ENCODE measurements at places on chromosomes 1 and 21.

DNA sequence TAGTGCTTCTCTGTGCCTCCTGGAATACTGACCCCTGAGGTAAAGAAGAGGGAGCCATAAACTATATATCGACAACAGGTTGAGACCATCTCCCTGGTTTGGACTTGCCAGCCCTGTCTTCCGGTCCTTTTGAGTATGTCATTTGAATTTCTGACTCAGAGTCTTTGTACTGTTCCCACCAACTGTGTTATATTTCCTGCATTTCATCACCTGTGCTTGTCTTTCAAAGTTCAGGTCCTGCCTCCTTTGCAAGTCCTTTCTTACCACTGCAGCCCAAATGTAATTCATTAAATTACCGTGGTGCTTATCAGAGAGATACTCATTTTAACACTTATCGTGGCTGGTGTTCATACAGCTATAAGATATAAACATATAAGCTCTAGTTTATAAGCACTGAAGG lies 10.7 kb downstream of the AK5 start:
- DNase-seq: no peak

DNA sequence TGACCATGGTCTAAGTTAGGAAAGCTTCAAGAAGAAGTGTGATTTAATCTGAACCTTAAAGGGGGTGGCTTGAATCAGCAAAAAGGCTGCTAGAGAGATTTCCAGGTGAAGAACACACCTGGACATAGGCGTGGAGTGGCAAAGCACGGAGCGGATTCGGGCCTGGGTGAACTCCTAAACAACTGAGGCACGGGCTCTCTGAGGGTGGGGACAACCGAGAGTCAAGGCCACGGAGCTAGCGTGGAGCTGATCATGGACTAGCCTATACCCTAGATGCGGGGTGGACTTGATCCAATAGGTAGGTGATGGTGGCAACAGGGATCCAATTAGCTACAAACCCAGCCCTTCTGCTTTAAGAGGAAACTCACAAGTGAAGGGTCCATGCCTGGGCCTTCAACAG lies 27.8 kb downstream of the SYT2 start:
- no peak for DNase-seq

- no peak for DNase-seq
These were observed 7.5 kb upstream of the HSD11B1 start for GRCh38 chr1:209697126-209697525.

GRCh38 chr1:226714148-226714547 lies 24.9 kb downstream of the ITPKB start:
- DNase-seq: no peak

DNA sequence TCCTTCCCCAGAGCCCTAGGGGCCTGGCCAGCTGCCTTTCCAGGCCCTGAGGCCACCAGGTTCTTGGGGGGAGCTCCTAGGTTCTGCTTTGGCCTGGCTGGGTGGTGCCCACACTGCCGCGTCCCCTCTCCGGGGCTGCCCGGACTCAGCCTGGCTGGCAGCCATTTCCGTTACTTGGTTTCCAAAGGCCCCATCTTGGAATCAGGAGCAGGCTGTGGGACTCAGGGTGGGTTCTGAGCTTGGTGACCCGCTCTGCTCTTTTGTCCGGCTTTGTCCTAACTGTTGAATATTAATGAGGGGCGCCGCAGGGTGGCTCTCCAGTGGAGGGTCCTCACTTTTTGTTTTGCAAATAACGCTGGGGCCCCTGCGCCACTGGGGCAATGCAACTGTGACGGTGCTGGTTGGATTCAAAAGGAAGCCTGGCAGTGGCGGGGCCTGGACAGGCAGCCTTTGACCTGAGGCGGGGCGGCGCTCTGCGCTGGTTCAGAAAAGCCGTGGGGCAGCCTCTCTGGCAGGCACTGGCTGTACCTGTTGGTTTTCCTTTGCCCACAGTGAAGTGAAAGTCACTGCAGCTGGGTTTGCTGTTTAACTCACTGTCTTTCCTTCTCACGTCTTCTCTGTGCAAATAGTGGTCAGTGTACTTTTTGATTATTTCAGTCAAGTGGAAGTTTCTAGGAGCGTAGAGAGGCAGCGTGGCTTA lies 20.2 kb downstream of the SKI start:
- DNase-seq: no peak

DNA sequence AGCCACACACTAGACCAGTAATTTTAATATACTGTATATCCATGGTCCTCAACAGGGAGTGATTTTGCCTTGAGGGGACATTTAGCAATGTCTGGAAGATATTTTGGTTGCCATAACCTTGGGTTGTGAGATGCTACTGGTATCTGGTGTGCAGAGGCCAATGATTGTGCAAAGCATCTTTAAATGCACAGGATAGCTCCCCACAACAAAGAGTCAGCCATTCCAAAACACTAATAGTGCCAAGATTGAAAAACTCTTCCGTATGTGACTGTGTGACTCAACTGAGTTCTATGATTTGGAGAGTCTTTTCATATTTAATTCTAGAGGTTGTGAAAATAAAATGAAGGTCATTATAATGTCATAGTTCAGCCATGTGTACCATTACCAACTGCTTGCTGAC lies 141.4 kb upstream of the CACYBP start:
- DNase-seq: no peak

DNA sequence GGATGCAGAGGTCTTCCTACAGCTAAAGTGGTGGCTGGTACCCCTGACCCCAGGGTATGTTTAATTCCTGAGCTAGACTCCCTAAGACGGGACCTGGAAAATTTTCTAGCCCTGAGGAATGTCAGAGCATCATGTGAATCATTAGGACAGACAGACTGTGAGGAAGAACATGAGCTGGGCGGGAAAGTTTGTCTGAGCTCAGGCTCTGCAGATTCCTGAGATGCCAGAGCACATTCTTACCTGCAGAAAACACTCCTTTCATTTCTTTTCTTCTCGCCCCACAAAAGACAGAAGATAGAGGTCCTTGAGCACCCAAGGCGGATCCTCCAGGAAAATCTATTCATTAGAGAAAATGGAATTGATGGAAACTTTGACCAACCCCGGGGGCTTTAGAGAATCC lies 6.5 kb downstream of the CAPN2 start:
- no peak for DNase-seq

DNA sequence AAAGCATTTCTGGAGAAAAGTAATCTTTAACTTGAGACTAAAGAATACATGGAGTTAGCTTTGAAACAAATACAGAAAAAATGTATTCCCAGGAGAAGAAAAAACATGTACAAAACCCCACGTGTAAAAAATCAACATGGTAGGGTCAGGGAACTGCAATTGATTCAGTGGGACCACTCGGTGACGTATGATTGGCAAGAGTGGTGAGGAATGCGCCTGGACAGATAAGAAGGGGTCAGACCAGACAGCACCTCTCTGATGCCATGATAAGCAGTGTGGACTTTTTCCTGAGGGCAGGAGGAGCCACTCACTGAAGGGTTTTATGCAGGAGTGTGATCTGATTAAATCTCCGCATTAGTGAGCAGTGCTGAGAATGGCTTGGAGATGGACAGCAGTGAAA lies 142.5 kb downstream of the DAB1 start:
- DNase-seq: no peak

DNA sequence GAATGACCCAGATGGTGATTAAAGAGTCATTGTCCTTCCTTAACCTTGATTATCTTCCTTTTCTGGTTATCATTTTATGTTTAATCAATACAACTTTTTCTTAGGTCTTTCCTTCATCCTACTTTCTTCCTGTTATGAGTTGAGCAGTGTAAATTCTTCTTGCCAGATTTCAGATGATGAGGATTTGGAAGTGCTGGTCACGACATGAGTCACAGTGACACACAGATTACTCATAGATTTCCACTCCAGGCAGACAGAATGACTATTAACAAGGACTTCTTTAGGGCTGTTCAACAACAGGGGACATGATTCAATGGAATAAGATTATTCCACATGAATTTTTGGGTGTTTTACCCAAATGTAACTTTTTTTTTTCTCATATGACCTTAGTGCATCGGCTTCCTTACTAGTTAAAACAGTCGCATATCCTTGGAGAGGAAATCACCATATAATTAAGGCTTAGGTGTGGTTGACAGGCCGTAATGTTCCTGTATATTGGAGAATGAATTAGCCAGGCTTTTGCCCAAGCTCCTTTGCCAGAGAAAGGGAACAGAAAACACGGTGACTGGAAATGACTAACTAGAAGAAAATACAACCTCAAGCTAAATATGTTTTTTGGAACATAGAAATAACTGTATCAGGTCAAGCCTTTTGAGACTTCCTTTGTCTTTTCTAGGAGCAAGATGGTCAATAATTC lies 44.2 kb downstream of the PRRX1 start:
- no peak for DNase-seq

GRCh38 chr1:53346814-53347176 lies 18.9 kb upstream of the LRP8 start:
- DNase-seq: no peak

GRCh38 chr1:83101406-83101805 lies 897.5 kb downstream of the TTLL7 start:
- no peak for DNase-seq

- no peak for DNase-seq
These were observed 874.8 kb downstream of the KCNT2 start for GRCh38 chr1:195733408-195733807.

GRCh38 chr1:115112496-115113375 lies 23.4 kb upstream of the TSPAN2 start:
- DNase-seq: no peak

GRCh38 chr1:94012708-94013366 lies 103.6 kb upstream of the GCLM start:
- DNase-seq: no peak

DNA sequence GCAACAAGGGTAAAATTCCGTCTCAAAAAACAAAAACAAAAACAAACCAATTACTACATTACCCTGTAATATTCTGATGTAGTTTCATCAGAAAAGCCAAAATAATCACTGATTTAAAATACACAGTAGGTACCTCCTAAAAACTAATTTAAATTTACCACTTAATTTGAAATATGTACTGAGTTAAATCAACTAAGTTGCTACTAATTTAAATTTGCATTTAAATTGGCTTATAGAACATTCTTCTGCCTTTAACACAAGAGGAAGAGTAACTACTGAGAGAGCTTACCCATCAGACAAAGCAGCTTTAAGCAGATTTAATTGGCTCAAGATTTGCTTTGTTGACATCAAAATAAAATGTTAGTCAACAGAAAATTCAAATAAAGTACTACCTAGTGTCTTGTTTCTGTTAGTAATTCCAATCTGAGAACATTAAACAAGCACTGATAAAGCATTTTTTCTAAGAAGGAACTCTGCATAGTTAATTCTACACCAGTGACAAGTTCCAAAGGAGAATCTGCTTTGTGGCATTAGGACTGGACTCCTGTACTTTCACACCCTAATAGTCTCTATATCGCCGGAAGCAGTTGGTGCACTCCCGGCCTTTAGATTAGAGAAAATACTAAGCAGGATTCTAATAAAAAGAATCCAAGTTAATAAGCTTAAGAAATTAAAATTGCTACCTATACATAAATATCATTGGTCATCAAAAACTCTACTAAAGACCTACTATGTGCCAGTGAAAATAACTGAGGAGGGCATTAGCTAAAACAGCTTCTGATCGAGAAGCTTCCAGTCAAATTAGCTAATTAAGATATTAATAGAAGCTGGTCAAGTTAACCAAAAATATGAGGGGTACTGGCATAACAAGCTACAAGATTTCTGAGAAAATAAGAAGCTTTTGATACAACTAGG lies 8.4 kb downstream of the LUZP1 start:
- no peak for DNase-seq

DNA sequence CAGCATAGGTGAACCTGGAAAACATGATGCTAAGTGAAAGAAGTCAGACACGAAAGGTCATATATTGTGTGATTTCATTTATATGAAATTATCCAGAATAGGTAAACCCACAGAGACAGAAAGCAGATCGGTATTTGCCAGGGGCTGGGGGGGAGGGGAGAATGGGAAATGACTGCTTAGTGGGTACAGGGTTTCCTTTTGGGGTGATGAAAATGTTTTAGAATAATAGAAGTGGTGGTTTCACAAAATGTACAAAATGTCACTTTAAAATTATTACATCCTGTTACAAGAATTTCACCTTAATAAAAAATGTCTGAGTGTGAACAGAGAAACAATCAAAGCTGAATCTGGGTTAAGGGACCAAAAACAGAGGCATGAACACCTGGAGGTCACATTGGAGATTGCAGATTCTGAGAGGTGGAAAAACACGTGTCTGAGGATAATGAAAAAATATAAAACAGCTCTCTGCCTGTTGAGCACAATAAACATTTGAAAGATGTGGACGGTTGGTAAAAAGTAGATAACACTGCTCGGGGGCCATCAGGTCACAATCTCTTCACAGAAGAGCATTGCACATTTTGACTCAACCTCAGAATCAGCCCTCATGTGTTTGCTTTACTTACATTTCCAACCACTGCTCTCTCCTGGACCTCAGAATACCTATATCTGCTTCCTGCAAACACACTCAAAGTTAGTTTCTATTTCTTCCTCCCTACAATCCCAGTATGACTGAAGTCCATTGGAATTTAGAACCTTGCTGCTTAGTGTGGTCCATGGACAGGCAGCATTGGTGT lies 3.2 kb downstream of the SLAMF6 start:
- DNase-seq: no peak

- no peak for DNase-seq
These were observed 11.0 kb downstream of the RPTN start for GRCh38 chr1:152148051-152148450.

- DNase-seq: no peak
These were observed 72.9 kb upstream of the CTTNBP2NL start for GRCh38 chr1:112322983-112323678.

DNA sequence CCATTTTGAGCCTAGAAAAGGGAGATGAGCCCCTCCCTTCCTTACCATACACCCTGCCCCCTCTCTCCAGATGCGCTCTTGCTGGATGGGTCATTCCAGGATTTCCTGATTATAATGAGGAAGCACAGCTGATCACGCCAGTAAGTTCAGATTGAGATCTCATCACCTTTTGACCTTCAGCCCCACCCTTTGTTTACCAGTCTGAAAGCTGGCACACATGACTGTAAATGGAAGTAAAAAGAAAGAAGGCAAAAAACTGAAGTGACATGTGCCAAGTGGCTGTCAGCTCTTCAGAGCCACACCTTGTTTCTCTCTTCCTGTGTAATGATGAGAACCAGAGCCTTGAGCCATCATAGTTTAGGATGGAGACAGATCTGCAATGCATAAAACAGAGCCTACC lies 27.9 kb downstream of the S1PR1 start:
- no peak for DNase-seq

- no peak for DNase-seq
These were observed 10.1 kb downstream of the CCDC27 start for GRCh38 chr1:3762151-3762872.

GRCh38 chr1:108722292-108722691 lies 9.6 kb downstream of the FNDC7 start:
- DNase-seq: no peak

DNA sequence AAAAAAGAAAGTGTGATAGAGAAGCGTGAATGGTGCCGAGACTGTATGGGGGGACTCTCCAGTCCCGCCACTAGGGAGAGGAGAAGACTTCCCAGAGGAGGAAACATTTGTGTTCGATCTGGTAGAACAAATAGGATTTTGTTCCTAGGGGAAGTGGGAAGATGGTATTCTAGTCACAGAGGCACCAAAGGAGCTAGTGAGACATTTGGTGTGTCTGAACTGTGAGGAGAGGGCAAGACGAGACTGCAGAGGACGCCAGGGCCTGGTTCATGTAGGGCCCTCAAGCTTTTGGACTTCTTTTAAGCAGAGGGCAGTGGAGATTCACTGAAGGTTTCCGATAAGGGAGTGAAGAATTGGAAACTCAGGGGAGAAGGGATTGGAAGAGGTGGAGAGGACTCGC lies 2.9 kb downstream of the BTBD19 start:
- no peak for DNase-seq
